ENCODE measurements at places on chromosomes 4 and X. TPM values are rescaled to one million over a fixed set of nuclear protein-coding genes. Genes with fewer than 3 reads are reported as not detected.

Gene CXCL8
- 6.0 TPM for total RNA-seq

Gene PDS5A
- 86.9 TPM for total RNA-seq

Gene SERTM2
- not detected for total RNA-seq

Gene AFF2
- total RNA-seq, result 14.5 TPM

Gene TSPAN6
- total RNA-seq, result 27.3 TPM

Gene MGAT4D
- total RNA-seq, result not detected

Gene SLC16A2
- total RNA-seq, result 15.8 TPM

Gene RADX
- 3.6 TPM for total RNA-seq

Gene DRP2
- total RNA-seq, result 0.16 TPM

Gene DRD5
- not detected for total RNA-seq

Gene TBC1D9
- total RNA-seq, result 42.8 TPM

Gene ADH1C
- total RNA-seq, result 7.7 TPM

Gene STS
- total RNA-seq, result 14.0 TPM

Gene RASL11B
- total RNA-seq, result 1.7 TPM

Gene UGT8
- not detected for total RNA-seq

Gene RNF212
- 4.5 TPM for total RNA-seq

Gene SERPINA7
- not detected for total RNA-seq
